ENCODE measurements at places on chromosomes 2 and 18.

DNA sequence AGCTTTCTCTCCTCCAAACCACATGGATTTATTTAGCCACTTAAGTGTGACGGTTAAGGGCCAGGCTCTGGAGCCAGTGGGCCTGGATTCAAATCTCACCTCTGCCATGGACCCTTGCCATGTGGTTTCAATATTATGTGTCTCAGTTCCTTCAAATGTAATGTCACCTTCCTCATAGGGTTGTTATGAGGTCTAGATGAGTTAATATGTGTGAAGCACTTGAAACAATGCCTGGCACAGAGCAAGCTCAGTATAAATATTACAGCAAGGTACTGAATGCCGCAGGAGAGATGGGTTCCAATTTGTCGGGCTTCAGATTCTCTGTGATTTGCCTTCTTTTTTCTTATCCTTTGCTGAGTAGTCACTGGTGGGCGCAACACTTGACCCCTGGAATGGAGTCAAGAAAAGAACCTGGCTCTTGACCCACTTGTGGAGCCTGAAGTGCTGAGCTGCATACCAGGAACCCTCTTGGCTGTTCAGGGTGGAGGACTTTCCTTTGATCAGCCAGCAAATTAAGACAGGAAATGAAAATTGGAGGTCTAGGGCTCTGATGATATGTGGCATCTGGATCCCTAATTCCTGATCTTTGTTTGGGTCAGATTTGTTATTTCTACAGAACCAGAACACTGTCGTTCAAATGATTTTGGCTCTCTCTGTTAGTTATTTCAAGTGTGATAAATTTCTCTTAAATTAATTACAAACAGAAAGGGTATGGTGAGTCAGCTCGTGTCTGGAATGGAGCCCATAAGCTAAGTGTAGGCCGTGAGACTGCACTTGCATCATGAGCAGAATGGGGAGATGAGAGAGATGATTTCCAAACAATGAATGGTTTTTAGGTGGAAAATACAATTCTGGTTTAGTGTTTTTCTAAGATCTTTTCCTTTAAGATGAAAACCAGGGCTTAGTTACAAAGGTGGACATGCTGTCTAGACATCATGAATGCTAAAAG lies 293.0 kb downstream of the KCNS3 start:
- no peak for DNase-seq

GRCh38 chr2:65275141-65275915 lies 47.7 kb downstream of the ACTR2 start:
- no peak for DNase-seq

- no peak for DNase-seq
These were observed 87.2 kb downstream of the ESCO1 start for GRCh38 chr18:21513292-21513691.

GRCh38 chr18:47582093-47582492 lies 330.6 kb upstream of the SKOR2 start:
- no peak for DNase-seq

GRCh38 chr2:33058716-33059470 lies 112.1 kb downstream of the LTBP1 start:
- no peak for DNase-seq

- DNase-seq, result no peak
These were observed 55.2 kb downstream of the TNP1 start for GRCh38 chr2:216804357-216805350.

GRCh38 chr18:47735041-47735702 lies 195.3 kb downstream of the SMAD2 start:
- DNase-seq, result no peak

GRCh38 chr2:174198846-174199564 lies 49.3 kb downstream of the OLA1 start:
- no peak for DNase-seq

DNA sequence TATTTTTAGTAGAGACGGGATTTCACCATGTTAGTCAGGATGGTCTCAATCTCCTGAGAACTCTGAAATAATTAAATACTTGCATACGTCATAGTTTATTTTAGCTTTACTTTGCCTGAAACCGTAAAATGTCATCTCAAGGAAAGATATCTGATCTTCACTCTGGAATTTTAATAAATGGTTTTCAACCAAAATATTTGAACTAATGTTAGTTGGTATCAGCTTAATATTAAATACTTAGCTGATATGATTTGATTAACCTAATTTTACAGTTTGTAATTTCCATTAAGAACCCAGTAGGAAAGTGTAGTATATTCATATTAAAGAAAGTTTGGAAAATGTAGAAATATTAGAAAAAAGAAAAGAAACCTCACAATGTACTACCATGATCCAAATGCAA lies 41.4 kb upstream of the STON1 start:
- DNase-seq, result no peak

DNA sequence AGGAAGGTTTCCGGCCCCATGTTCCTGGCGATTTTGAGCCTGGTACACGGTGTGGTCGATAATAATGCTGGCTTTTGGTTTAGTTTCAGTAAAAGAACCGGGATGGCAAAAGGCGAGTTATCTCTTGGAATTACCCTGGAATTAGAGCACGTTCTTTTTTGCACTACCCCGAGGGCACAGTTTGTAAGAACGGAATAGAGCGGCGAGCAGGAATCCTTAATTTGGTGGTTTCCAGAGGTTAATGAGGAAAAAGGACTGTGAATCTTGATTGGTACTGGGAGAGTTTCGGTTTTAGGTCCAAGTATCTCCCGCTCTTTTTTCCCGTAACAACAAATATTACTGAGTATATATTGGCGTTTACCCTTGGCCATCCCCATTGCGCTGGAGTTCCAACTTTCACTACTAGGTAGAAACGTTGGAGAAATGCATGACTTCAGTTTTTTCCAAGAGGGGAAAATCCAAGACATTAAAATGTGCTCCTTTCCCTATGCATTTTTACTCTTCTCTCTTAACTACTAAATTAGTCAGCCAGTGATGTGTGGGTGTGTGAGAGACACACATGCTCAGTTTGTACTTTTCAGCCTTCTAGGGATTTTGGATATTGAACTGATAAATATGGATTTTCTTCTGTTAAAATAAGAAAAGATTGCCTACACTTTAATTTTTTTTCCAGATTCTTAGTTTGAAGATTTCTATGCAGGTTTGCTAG lies 160.8 kb downstream of the AGPS start:
- no peak for DNase-seq

DNA sequence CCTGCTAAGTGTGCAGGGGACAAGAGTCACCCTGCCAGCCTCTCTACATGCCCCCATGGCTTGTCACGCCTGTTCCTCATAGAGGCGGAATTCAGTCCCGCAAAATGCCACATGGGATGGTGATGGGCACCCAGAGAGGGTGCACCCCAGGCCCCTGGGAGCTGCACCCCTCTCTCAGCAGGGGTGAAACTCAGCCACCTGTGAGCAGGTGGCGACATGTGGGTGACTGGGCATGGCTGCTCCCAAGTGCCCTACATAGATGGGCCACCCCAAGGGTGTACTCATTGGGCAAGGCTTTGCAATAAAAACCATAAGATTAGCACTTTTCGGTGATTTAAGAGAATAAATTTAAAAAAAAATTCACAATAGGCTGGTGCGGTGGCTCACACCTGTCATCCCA lies 6.3 kb downstream of the HS6ST1 start:
- DNase-seq, result no peak

DNA sequence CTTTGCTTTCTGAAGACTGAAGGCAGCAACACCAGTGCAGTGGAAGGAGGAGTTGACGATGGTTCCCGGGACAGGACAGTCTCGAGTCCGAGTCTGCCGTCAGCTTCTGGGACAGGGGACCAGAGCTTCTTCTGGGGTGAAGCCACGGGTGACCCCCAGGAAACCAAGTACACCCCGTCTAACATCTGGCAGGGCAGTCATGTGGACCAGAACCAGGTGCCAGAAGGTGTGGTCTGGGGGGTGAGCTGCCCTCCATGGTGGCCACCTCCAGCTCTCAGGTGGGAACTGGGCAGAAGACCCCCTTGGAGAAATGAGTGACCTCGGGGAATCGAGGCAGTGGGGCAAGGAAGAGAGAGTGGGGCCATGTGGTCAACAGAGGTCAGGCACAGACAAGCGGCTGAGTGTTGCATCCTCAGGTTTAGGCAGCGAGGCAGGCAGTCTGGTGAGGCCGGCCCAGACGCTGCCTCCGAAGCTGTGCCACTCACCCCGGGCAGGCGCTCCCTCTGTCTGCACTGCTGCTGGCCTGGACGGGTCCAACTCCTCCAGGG lies 204.3 kb downstream of the HDAC4 start:
- no peak for DNase-seq

DNA sequence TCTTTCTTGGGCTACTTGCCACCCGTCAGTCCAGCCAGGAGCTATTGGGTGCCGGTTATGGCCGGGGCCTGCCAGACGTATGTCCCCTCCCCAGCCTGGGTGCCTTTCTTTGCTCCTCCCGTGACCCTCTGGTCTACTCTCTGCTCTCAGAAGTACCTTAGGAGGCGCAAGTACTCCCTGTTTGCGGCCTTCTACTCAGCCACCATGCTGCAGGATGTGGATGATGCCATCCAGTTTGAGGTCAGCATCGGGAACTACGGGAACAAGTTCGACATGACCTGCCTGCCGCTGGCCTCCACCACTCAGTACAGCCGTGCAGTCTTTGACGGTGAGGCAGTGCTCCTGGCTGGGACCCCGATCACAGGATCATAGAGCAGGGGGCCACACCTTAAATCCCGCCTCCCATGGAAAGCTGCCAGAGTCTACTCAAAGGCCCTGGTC lies 99.5 kb downstream of the DYSF start:
- DNase-seq, result no peak

DNA sequence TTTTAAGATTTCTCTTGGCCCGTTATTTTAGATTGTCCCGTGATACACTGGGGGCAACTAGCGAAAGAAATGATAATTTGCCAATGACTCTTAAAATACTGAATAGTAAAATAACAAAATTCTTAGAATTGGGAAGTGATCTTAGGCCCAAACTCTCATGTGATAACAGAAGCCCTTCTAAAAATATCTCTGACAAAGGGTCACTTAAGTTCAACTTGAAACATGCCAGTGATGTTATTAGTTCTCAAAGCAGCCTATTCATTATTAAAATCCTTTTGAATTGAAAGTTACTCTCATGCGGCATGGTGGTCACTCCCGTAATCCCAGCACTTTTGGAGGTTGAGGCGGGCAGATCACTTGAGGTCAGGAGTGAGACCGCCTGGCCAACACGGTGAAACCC lies 920.9 kb downstream of the NRXN1 start:
- DNase-seq, result no peak

DNA sequence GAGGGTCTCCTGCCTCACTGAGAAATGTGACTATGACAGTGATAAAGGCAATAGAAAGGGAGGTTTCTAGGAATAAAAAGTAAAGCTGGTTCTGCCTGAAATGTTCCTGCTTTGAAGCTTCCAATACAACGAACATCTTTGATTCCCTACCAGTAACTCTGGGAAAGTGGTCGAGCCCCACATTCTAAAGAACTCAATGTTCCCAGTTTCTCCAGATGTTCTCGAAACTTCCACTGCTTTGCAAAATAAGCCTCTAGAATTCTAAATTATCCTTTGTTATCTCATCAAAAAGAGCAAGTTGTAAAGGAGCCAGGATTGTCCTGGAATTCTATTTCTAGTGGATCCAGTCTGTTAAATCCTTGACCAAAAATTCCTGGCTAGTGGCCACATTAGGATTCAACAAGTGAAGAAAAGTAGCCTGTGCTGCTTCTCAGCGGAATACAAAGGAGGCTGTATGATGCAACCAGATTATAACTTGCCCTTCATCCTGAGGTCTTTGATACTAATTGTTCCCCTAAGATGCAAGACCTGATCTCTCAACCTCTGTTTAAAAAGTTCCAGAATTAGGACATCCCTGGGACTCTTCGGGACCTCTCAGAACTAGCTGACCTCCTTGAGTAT lies 8.4 kb downstream of the SCN7A start:
- no peak for DNase-seq

DNA sequence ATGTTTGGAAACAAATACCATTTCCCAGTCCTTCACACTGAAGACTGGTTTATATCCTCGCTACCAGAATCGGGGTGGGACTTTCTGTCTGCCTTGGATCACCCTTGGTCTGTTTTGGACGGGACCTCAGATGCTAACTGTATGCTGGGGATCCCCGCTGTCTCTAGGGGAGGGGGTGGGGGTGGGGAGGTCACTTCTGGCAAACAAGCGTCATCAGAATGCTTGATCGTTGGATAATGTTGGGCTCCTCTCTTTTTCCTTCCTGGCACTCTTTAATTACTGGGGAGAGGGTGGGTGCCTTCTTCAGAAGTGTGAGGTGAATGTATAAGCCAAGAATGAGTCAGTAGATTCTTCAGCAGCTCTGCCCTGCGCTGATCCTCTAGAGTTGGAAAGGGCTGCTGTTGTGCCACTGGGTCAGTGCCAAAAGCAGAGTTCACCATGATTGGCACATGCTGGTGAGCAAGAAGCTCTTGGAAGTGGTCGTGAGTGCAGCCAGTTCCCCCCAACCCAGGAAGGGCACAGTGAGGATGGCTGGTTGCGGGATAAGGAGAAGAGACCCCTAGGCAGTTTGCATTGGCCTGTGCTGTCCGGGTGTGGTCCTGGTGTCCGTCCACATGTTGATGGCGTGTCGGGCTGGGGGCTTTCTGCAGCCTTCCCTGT lies 32.2 kb downstream of the DGKD start:
- DNase-seq, result no peak

- no peak for DNase-seq
These were observed 34.1 kb upstream of the KCNF1 start for GRCh38 chr2:10877651-10878111.

DNA sequence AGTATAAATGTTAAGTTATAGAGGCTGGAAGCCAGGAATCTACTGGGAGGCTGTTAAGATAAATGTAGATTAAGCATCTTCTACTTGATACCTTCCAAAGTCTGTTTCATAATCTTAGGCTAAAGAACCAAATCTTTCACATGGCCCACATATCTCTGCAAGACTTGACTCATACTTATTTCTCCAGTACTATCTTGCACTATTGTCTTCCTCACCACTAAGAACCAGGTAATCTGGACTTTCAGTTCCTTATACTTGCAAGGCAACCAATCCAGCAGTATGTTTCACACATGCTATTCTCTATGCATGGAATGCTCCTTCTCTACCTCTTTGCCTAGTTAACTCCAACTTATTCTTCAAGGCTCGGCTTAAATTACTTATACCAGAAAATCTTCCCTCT lies 62.2 kb downstream of the RBMS1 start:
- DNase-seq, result no peak

- DNase-seq, result no peak
These were observed 246.8 kb downstream of the DYSF start for GRCh38 chr2:71700041-71700657.

GRCh38 chr2:195601361-195601760 lies 55.7 kb upstream of the SLC39A10 start:
- no peak for DNase-seq

DNA sequence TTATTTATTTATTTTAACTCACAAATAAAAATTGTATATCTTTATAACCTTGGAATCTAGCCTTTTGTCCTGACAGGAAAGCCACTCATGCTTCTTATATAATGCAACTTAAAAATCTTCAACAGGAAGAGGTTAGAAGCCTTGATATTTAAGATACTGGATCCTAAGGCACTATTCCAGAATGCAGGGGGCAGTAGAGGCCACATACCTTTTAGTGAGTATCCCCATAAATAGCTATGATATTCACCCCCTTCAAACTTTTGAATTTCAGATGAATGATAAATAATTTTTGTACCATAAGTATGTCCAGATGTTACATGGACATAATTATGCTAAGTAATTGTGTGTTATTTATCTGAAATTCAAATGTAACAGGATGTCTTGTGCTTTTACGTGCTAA lies 592.7 kb upstream of the VRK2 start:
- DNase-seq, result no peak

GRCh38 chr2:106025796-106026195 lies 168.3 kb downstream of the UXS1 start:
- DNase-seq, result no peak

- no peak for DNase-seq
These were observed 23.6 kb downstream of the CHRNA1 start for GRCh38 chr2:174740721-174741120.

- peak; percentile 84 for DNase-seq
These were observed at the start of gene ITGA4 for GRCh38 chr2:181457121-181457740. Gene ITGA4 (plus strand): TSS chr2:181457386. CDS start chr2:181457655, 269 bp downstream.

GRCh38 chr2:234679301-234679740 lies 182.4 kb upstream of the ARL4C start:
- no peak for DNase-seq

Data from activated T-helper 1 cell treated with Interleukin-2 at 50 U/mL for 16 hours (primary cell).